ENCODE measurements at places on chromosomes 4 and X. TPM values are rescaled to one million over a fixed set of nuclear protein-coding genes. Genes with fewer than 3 reads are reported as not detected.

The HS3ST1 gene
- 0.59 TPM for total RNA-seq

The ACSL4 gene
- total RNA-seq = 36.7 TPM

The USP27X gene
- total RNA-seq = 2.8 TPM

The DDIT4L gene
- total RNA-seq = not detected

The CSAG2 gene
- not detected for total RNA-seq
